ENCODE measurements at places on chromosomes 4 and X.
A peak's percentile ranks its signal among the peaks of the same experiment; 100 is the strongest.

GRCh38 chr4:94739741-94740140, 18.0 kb upstream of the BMPR1B start:
- DNase-seq, result no peak

DNA sequence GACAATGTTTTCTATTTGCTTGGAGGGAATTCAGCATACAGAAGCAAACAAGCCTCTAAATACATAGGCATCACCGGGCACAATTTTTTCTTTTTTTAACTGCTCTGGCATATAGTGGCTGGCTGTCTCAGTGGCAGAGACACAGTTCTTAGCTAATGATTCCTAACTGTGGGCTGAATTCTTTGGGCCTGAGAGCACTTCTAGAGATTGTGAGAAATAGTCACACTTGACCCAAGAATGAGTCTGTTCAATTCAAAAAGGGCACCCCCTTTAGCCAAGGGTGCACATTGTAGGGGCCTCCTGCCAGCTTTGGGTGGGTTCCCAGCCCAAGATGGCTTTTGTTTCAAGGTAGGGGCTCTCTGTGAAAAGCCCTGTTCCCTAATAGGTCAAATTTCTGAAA, 345.7 kb downstream of the ARHGAP10 start:
- no peak for DNase-seq

- DNase-seq, result peak; percentile 21
Measured at GRCh38 chrX:53263597-53264094, 17.7 kb downstream of the IQSEC2 start.

GRCh38 chr4:114383721-114384120, 214.9 kb upstream of the UGT8 start:
- DNase-seq, result no peak

DNA sequence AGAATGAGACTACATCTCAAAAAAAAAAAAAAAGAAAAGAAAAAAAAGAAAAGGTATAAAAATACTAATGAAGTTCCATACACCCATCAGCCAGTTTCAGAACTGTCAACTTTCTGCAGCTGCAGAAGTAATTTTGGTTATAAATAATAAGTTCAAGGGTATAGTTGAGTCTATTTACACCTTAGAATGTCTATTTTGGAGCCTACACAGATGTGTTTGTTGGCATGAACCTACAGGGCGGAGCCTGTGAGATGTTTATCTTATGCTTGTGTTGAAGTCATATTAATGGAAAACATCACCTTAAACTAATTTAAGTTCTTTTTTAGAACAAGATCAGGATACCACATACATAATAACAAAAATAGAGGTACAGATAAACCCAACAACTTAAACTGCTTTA, 85.8 kb downstream of the RAPGEF2 start:
- DNase-seq, result no peak

DNA sequence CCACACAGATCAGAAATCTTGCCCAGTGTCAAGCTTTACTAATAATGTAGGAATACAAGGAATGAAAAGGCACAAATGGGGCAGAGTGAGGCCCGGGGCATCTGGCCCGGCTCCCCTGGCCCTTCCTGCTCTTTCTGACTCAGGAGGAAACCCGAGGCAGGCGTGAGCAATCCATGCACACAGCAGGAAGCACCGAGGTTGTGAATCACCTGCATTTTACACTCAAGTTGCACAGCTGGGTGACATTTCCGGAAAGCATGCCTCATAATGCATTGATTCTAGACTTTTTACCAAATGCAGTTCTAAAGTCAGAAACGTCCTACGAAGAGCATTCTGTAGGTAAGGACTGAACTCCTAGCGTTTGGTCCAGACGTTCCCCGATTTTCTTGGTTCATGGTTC, 38.9 kb downstream of the PRIMPOL start:
- DNase-seq, result peak; percentile 16

DNA sequence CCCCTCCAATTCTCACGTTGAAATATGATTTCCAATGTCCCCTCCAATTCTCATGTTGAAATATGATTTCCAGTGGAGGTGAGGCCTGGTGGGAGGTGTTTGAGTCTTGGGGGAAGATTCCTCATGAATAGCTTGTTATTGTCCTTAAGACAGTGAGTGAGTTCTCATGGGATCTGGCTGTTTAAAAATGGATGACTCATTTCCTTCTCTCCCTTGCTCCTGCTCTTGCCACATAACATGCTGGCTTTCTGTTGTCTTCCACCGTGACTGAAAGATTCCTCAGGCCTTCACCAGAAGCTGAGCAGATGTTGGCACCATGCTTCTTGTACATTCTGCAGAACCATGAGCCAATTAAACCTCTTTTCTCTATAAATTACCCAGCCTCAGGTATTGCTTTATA, 346.8 kb upstream of the TECRL start:
- DNase-seq, result no peak

- peak; percentile 51 for DNase-seq
Measured at GRCh38 chr4:1026115-1026514, 14.7 kb downstream of the FGFRL1 start.

- no peak for DNase-seq
Measured at GRCh38 chr4:95415346-95415771, 133.4 kb downstream of the UNC5C start.

- DNase-seq, result no peak
Measured at GRCh38 chr4:52049266-52049665, 1.8 kb upstream of the SPATA18 start.

GRCh38 chrX:133215017-133215416, 3.1 kb downstream of the TFDP3 start:
- DNase-seq, result no peak

GRCh38 chr4:80409809-80410208, 74.3 kb downstream of the CFAP299 start:
- DNase-seq, result no peak

DNA sequence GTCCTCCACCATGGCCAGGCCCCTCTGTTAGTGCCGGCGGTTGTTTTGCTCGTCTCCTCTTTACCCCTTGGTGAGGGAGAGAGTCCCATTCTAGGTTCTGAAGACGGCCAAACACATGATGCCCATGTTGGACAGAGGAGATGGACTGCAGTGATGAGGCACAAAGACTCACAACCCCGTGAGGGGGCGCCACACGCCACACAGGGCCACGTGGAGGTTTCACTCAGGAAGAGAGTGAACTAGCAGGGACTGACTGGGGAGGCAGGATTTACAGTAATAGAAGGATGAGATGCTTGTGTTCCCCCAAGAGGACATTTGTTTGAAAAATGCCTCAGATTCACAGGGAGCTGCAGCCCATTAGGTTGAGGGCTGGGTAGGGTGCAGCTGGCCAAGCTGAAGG, 655.3 kb upstream of the FRG1 start:
- no peak for DNase-seq

GRCh38 chr4:5120468-5120867, 69.2 kb downstream of the STK32B start:
- no peak for DNase-seq

- DNase-seq, result no peak
Measured at GRCh38 chr4:136742333-136742732, 790.0 kb downstream of the PCDH18 start.

DNA sequence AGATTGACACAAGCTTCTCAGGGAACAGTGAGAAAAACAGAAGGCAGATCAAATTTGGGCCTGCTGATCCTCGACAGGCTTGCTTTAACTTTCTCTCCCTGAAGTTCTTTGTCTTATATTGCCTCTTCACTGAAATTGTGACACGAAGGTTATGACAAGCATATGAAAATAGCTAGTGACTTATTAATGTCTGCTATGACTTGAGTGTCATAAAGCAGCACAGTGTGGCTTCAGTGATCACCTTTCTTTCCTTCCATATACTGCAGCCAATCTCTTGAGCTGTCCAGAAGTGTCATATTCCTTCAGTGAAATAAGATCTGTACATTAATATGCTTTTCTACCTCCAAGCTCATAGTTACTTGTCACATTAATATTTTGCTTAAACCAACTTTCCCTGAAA, 870.2 kb downstream of the C4orf33 start:
- DNase-seq, result no peak

DNA sequence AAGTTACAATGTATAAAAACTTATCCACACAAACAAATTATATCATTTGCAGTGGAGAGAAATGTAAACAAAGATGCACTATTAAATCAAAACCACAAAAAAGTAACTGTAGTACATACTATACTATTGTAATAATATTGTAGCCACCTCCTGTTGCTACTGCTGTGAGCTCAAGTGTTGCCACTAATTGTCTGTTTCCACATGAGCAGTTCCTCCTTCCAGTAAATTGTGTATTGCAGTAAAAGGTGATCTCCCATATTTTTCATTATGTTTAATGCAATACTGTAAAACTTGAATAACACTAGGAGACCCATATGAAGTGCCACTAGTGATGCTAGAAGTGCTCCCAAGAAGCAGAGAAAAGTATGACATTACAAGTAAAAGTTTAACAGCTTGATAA, 11.7 kb downstream of the LIN54 start:
- no peak for DNase-seq

DNA sequence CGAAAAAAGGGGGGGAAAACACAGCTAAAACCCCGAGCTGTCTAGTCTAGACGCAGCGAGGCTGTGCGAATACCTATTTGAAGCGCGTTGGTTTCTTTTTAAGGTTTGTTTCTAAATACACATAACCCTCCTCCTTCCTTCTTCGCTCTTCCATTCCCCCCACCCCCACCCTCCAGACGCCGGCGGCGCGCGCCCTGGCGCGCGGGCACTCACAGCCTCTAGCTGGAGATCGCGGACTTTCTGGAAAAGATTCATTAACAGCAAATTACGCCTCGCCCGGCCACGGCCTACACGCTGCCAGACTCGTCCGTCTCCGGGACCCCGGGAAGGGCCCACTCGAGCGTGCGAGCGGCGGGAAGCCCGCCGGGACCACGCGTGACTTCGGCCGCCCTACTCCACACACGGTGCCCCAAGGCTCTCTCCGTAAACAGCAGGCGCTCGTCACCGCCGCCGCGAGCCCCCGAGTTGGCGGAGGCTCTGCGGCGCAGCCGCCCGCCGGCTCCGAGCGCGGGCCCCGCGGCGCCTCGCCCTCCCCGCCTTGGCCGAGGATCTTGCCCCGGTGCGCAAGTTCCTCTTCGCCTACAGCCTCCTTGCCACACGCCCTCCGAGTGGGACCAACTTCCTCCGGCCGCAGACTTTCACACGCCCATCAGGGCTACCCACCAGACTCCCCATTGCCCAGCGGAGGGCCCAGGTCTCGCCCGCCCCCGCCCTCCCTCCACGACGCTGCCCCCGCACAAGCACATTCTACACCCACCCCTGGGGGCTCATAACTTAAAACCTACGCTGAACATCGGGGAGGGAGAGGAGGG, 2.0 kb downstream of the BCOR start:
- no peak for DNase-seq

- DNase-seq, result no peak
Measured at GRCh38 chr4:22504447-22504846, 11.4 kb downstream of the ADGRA3 start.

DNA sequence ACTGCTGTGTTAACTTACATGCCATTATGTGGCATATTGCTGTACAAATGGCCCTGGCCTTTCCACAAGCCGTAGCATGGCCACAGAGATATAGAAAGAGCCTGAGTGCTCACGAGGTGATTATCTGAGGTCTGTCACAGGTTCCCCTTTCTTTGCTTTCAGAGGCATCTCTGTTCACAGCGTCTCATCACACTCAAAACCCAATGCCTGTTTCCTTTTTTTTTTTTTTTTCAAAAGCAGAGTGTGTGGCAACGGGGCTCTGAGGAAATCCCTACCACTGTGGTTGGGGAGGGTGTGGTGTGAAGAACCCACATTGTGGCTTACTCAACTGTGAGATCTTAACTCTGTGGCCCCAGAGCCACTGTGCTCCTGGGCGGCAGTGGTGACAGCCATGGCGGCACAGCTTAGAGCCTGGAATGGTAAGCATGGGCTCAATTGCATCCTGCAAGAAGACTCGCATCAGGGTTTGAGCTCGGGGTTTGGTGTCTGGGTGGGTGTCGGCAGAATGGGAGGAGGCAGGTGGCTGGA, 30.8 kb downstream of the RTL5 start:
- DNase-seq, result peak; percentile 52

- DNase-seq, result no peak
Measured at GRCh38 chr4:118975449-118976192, 87.0 kb downstream of the SYNPO2 start.

- no peak for DNase-seq
Measured at GRCh38 chrX:96835660-96836289, 47.9 kb upstream of the RPA4 start.

Measured in stimulated activated CD4-positive, alpha-beta T cell treated with anti-CD3 and anti-CD28 coated beads, Interleukin-2, amount 100 ng/mL, for 24 hours (primary cell).